Muscle of arm (tissue), 14 donors: ENCODE measurements at places on chromosomes 2 and 18. TPM values are rescaled to one million over a fixed set of nuclear protein-coding genes. Genes with fewer than 3 reads are reported as not detected.

FSHR gene
- 0.34 TPM for polyA plus RNA-seq

C2orf80 gene
- not detected for polyA plus RNA-seq

PAIP2B gene
- 6.3 TPM for polyA plus RNA-seq

PROC gene
- polyA plus RNA-seq: not detected

CYP27A1 gene
- polyA plus RNA-seq: 10.3 TPM

ABCG5 gene
- not detected for polyA plus RNA-seq

DNA sequence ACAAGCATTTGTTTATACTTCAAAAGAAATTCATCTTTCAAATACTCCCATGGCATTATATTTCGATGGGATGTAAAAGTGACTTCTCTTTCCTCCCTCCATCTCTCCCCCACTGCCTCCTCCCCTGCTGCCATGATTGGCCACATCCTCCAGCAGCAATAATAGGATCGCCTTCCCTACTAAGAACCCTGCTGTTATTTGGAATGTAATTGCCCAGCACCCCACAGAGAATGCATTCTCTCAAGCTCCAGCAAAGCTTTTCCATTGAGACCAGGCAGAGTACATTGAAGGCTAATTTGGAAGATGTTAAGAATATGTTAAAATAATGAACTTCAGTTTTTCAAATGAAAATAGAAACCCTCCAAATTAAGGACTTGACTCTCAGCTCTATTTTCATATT is 375.4 kb upstream of the ACVR2A start:
- DNase-seq: no peak

DNA sequence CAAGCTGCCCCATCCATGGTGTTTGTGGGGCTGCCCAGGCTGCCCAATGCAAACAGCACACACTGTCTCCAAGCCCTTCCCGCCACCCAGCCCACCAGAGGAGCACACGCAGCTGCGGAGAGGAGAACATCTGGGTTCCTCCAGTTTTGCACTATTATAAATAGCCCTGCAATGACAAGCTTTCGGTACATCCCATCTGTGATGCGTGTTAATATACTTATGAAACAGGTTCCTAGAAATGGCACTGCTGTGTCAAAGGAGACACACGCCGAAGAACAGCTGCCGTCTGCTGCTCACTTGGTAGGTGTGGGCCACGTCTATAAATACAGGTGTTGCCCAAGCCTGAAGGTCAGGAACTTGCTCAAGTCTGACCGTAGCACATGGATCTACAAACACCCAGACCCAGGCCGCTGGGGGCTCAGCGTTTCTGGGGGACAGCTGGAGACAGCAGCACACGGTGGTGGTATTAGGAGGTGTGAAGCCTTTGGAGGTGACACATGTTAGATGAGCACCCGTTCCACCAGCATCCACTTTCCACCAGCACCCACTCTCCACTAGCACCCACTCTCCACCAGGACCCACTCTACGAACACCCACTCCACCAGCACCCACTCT is 34.3 kb downstream of the PXDN start:
- no peak for DNase-seq

DNA sequence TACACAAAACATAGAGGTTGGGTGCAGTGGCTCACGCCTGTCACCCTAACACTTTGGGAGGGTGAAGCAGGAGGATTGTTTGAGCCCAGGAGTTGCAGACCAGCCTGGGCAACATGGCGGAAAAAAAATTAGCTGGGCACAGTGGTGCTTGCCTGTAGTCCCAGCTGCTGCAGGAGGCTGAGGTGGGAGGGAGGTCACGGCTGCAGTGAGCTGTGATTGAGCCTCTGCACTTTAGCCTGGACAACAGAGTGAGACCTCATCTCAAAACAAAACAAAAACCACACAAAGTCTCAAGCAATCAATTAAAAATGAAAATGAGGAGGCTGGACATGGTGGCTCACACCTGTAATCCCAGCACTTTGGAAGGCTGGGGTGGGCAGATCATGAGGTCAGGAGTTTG is 4.9 kb downstream of the NOP58 start:
- DNase-seq: no peak

DNA sequence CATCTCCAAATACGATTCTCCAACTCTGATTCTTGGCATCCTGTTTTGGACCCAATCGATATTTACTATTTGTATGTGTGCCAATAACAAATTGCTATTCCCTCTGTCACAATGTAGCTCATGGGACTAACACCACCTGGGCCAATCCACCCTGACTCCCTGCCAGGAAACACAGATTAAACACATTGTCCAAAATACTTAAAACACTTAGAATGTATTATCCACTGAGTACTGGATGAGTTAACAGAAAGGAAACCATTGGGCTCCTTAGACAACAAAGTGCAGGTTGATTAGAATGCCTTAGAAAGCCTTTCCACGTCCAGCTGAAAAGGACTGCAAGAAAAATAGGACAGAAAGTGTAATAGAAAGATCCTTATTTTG is 79.4 kb upstream of the ARHGAP28 start:
- DNase-seq: no peak

- DNase-seq: no peak
Measured at GRCh38 chr2:97673182-97673914, 3.8 kb downstream of the C2orf92 start.

GRCh38 chr2:70212298-70212932 is 21.6 kb upstream of the C2orf42 start:
- DNase-seq: no peak

GRCh38 chr2:98822301-98823164 is 91.6 kb upstream of the MGAT4A start:
- no peak for DNase-seq

- no peak for DNase-seq
Measured at GRCh38 chr2:187369471-187369870, 78.6 kb downstream of the CALCRL start.

GRCh38 chr18:59432803-59433597 is 73.9 kb upstream of the LMAN1 start:
- no peak for DNase-seq

DNA sequence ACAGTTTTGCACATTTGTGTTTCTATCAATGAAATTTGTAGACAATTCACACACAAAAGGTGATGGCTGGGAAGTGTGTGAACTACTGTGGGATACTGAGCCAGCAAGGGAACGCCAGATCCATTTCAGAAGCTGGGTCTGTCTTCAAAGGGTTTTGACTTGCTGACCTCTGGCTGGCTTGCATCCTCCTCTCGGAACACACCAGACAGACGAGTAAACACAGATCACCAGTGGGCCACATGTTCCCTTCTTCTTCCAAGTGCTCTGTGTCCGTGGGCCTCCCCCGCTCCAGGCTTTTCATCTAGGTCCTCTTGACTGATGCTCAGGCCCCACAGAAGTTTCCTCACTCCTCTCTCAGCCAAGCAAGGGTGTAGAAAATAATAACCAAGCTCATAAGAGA is 122.2 kb upstream of the OSR1 start:
- DNase-seq: no peak

DNA sequence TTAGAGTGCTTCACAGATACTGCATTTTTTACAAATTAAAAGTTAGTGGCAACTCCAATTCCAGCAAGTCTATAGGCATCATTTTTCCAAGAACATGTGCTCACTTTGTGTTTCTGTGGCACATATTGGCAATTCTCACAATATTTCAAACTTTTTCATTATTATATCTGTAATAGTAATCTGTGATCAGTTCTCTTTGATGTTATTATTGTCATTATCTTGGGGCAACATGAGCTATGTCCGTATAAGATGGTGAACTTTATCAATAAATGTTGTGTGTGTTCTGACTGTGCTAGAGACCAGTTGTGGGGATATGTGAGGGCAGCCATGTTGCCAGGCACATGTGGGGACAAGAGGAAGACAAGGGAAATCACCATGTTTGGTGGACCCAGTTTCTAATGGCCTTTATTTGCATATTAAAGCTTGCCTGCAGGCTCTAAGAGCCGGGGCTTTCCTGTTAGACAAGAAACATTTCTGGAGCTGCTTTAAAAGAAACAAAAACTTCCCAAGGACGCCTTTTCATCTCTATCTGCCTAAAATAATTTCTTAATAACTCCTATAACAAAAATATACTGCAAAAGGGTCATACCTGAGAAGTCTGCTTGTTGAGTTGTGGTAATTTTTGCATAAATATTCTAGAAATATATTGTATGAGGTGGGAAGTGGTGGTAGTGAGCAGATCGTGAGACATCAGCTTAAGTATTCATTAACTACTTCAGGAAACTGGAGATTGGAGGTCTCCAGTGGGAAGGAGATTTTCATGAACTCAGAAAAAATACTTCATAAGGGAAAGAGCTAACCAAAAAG is 37.2 kb downstream of the KYNU start:
- DNase-seq: no peak
